ENCODE measurements at places on chromosomes 16 and 17.
A peak's percentile ranks its signal among the peaks of the same experiment; 100 is the strongest.

- no peaks in the 10 kb centered on the region for H3K27me3 ChIP-seq
- H3K4me1 ChIP-seq: peaks cover 52% of the 10 kb centered on the region
- H3K36me3 ChIP-seq: peaks cover 44% of the 10 kb centered on the region
- H3K4me3 ChIP-seq: peak within 1 kb of the TSS; percentile 83
- peak; percentile 94 for DNase-seq
These were observed at the start of gene TLCD1 for GRCh38 chr17:28726226-28726626. Gene TLCD1 (minus strand): TSS chr17:28726233. CDS start chr17:28726097, 136 bp downstream.

DNA sequence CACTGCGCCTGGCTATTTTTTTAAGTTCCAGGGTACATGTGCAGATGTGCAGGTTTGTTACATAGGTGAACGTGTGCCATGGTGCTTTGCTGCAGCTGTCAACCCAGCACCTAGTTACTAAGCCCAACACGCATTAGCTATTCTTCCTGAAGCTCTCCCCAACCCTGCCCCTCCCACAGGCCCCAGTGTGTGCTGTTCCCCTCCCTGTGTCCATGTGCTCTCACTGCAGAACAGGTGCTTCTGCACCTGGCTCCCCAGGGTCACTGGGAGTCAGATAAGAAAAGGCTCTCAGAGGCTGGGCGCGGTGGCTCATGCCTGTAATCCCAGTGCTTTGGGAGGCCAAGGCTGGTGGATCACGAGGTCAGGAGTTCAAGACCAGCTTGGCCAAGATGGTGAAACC lies 6.2 kb downstream of the HASPIN start:
- peaks cover 6% of the 10 kb centered on the region for H3K4me1 ChIP-seq
- H3K27me3 ChIP-seq: no peaks in the 10 kb centered on the region
- peaks cover 26% of the 10 kb centered on the region for H3K36me3 ChIP-seq
- no peak overlapping the region for H3K4me3 ChIP-seq
- no peak for DNase-seq

DNA sequence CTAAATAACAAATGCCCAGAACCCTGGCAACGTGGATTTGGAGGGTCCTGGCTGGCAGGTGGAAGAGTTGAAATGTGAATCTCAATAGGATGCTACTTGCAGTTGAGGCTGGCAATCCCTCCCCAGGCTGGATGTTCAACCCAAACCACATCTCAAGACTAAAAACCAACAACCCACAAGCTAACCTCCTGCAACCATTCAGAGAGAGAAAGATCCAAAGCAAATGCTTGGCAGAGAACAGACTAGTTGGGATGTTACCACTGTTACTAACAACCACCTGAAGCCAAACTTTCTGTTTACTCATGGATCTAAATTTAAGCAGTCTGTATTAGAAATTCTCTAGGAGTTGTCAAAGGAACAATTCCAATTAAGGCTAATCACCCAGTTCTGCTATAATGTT lies 27.9 kb downstream of the SMG6 start:
- peaks cover 17% of the 10 kb centered on the region for H3K36me3 ChIP-seq
- no peaks in the 10 kb centered on the region for H3K4me1 ChIP-seq
- no peak overlapping the region for H3K4me3 ChIP-seq
- H3K27ac ChIP-seq: no peak overlapping the region
- no peak for DNase-seq

- H3K4me1 ChIP-seq: no peaks in the 10 kb centered on the region
- H3K4me3 ChIP-seq: no peak overlapping the region
- no peak for DNase-seq
- H3K27me3 ChIP-seq: no peaks in the 10 kb centered on the region
- H3K27ac ChIP-seq: no peak overlapping the region
These were observed 14.2 kb upstream of the SLC52A1 start for GRCh38 chr17:5049314-5049841.

Data from K562 (cell line).